CD4-positive, alpha-beta T cell treated with Interleukin-4 for 1 hour (primary cell): ENCODE measurements at places on chromosomes 13 and 19.

- no peak for DNase-seq
Measured at GRCh38 chr13:67048084-67048820, 181.9 kb downstream of the PCDH9 start.

GRCh38 chr19:31350033-31350692 lies 927 bp upstream of the TSHZ3 start:
- no peak for DNase-seq

DNA sequence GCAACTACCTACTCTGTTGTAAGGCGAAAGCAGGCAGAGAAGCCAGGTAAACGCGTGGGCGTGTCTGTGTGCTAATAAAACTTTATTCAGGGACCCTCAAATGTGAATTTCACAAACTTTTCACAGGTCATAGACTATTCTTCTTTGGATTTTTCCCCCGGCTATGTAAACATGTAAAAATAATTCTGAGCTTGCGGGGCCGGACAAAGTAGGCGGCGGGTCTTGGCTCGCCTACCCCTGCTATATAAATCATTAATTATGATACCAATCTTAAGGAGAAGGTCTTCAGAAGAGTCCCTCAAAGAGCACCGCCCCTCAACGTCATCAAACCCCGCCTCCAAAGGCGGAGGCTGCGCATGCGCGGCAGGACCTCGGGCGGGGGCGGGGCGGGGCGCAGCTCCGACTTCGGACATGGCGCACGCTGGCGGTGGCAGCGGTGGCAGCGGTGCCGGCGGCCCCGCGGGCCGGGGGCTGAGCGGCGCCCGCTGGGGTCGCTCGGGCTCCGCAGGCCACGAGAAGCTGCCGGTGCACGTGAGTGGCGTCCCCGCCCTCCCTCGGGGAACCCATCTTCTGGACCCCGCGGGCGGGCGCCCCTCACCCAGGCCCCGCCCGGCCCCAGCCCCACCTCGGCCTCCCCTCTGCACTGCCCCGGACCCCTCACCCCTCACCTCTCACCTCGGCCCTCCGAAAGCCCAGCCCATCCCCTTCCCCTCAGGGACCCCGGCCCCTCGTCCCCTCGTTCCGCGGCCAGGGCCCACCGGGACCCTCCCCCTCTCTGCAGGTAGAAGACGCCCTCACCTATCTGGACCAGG lies at the start of gene SIN3B:
Gene SIN3B, plus strand, starts transcription at position 389 of the 812 bp plus-strand sequence. Its CDS starts 23 bp downstream, at position 412.
- peak; percentile 93 for DNase-seq

GRCh38 chr19:1725100-1726064 lies 27.9 kb upstream of the ONECUT3 start:
- DNase-seq: peak; percentile 18

GRCh38 chr19:42596391-42597072 lies 1.8 kb upstream of the CEACAM8 start:
- DNase-seq: peak; percentile 25

GRCh38 chr19:30791088-30791487 lies 418.9 kb downstream of the ZNF536 start:
- DNase-seq: no peak

DNA sequence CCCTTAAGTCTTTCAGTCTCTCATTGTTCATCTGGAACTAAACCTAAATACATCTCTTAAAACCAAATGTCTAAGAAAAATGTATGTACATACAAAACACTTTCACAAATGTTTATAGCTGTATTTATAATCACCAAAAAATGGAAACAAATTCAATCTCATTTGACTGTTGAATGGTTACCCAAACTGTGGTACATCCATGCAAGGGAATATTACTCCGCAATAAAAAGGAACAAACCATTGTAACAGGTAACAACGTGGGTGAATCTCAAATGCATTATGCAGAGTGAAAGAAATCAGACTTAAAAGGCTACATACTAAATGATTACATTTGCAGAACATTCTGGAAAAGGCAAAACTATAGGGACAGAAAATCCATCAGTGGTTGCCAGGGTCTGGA lies 425.2 kb downstream of the COG6 start:
- no peak for DNase-seq

- DNase-seq: no peak
Measured at GRCh38 chr19:46137915-46138473, 10.0 kb upstream of the IGFL2 start.

DNA sequence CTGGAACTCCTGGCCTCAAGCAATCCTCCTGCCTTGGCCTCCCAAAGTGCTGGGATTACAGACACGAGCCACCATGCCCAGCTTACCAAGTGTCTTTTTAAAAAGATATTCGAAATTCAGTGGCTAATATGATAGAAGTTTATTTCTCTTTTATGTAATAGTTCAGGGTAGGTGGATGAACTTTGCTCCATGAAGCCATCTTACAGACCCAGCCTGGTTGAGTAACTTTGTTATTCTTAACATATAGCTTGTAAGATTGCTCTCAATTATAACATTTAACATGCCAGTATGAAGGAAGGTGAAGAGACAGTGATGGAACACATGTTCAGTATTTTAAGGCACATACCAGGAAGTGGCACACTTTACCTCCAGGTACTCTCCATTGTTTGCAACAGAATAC lies 42.4 kb downstream of the ZIC2 start:
- DNase-seq: no peak

DNA sequence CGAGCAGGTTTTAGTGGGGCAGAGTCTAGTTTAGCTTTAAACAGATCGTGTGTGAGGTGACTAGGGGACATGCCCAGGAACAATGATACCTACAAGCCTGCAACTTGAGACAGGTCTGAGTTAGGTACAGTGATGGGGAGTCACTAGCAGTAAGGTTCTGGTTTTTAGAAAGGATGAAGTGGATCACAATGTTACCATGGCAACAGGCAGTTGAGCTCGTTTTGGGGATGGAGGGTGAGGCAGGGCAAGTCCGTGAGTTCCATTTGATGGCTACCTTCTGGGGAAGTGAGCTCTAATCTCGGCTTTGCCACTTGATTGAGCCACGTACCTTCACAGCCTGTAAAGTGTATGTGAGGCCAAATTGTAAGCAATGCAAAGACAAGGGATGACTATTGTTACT lies 76.0 kb upstream of the GTF3A start:
- DNase-seq: no peak

- no peak for DNase-seq
Measured at GRCh38 chr13:108700422-108701170, 71.2 kb downstream of the MYO16 start.

DNA sequence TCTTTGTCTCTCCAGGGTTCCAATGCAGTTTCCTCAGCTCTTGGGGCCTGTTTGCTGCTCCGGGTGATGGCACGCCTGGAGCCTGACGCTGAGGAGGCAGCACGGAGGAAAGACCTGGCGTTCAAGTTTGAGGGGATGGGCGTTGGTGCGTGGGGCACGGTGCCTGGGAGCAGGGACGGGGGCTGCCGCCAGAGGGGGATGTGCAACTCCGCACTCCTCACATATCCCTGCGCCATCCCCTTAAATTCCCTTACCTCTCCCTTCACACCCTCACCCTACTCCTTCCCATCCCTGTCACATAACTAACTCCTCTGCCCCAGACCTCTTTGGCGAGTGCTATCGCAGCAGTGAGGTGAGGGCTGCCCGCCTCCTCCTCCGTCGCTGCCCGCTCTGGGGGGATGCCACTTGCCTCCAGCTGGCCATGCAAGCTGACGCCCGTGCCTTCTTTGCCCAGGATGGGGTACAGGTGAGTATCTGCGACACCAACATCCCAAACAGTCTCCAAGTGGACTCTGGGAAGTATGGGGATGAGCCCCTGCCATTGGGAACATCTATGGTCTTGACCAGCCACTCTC lies 31.1 kb downstream of the TRPM4 start:
- no peak for DNase-seq

DNA sequence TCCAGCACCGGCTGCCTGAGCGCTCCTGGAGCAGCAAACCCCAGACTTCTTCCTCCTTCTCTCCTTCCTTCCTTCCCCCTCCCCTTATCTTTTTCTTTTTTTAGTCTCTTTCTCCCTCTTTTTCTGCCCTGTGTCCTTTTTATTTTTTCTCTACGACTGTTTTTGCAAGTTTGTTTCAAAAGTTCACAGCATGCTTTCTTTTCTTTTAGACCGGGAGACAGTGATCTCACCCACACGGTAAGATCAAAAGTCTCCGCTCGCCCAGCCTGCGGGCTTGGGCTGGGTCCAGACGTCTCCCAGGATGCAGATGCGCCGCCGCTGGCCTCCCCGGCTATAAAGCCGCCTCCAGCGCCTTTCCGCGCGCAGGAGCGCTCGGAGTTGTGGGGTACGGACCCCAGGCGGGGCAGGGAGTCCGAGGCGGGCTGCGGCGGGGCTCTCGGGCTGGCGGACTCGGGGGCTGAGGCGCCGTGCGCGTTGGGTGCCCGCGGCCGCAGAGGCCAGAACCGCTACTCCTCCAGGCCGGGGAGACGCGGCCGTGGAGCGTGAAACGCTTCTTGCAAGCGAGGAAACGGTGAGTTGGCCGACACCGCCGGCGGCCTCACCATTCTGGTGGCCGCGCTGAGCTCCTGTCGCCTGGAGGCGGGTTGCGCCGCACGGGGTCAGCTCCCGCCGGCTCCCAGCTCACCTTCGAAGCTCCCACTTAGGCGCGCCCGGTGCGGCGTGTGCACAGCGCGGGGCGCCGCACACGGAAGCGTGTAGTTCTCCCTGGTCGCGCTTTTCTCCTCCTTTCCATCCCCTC lies 2.0 kb upstream of the TSHZ3 start:
- DNase-seq: no peak

DNA sequence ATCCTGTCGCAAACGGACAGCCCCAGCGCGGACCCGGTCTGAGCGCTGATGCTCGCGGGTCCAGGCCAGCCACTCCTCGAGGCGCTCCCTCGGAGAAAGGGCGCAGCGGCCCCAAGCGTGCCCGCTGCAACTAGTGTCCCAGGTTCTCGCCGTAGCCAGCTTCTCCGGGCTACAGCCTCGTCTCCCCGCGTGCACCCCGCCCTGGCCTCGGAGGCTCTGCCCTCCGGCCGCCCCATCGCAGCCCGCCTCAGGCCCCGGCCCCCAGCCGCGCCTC lies 487 bp downstream of the FLT1 start:
- no peak for DNase-seq

GRCh38 chr13:98650396-98651107 lies 73.6 kb upstream of the STK24 start:
- DNase-seq: no peak

- no peak for DNase-seq
Measured at GRCh38 chr13:39712626-39713025, 57.2 kb downstream of the COG6 start.
